ENCODE measurements at places on chromosomes 5 and 9.

DNA sequence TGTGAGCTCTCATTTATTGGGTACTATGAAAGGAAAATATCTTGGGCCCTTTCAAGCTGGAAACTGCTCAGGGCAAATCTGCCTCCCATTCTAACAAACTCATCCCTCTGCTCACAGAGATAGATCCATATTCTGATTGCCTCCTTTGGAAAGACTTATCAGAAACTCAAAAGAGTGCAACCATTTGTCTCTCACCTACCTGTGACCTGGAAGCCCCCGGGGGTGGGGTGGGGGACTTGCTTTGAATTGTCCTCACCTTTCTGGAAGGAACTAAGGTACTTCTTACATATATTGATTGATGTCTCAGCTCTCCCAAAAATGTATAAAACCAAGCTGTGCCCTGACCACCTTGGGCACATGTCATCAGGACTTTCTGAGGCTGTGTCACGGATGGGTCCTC lies 125.3 kb downstream of the ATP10B start:
- no peak for DNase-seq

DNA sequence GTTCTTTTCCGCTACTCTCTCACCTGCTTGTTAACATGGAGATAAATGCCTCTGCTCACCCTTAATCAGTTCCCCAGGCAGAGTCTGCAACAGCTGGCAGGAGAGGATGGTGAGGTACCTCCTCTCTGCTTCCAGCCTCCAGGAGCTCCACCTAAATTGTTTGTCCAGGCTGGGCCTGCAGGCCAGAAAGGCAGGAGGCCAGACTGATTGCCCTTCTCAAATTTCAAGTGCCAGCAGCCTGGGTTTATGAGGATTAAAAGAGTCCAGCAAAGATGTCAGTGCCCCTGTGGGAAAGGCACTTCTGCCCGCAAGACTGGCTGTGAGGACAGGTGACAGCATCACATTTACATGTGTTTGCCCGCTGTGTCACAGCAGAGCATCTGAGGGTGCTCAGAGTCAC lies 19.8 kb downstream of the CORO2A start:
- no peak for DNase-seq

- no peak for DNase-seq
Observed at GRCh38 chr5:181265092-181265671, 4.2 kb upstream of the TRIM52 start.

GRCh38 chr9:33065157-33066076 lies 11.1 kb downstream of the SMU1 start:
- DNase-seq, result no peak

DNA sequence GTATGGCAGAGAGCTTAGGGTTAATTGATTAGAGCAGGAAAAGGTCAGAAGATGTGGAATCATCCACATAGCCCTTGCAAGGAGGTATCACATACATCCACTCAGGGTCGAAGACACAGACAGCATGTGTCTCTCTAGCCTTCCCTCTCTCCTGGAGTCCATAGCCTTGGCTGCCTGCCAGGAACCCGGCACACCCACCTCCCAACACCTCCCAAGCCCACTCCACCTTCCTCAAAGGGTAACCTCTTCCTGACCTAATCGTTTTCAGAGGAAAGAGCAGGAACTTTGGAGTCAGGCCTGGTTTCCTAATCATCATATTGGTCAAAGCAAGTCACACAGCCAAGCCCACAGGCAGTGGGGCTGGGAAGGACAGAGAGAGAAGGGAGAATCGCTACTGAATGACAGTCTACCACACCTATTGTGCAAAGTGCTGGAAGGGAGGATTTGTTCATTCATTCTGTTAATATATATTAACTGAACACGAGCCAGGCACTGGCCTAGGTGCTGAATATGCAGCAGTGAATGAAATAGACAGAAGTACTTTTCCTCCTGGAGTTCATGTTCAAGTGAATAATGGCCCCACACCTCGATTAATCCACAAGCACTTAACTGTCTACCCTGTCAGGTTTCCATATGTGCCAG lies 107.8 kb downstream of the KCNIP1 start:
- DNase-seq, result no peak

- DNase-seq, result no peak
Observed at GRCh38 chr5:126383776-126384175, 39.4 kb upstream of the GRAMD2B start.

DNA sequence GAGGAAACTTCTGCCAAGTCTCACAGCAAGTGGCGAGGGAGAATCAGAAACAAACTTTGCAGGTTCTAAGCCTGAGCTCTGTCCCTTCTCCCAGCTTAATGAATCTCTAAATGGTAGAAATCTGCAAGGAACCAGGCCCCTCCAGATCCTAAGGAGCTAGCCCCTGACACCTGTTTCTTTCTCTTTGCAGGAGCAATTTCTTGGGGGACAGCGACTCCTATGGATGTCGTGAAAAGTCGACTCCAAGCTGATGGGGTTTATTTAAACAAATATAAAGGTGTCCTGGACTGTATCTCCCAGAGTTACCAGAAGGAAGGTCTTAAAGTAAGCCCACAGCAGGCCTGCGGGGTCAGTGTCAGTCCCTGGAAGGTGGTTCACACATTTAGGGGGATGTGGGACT lies 21.8 kb downstream of the IL9 start:
- no peak for DNase-seq

DNA sequence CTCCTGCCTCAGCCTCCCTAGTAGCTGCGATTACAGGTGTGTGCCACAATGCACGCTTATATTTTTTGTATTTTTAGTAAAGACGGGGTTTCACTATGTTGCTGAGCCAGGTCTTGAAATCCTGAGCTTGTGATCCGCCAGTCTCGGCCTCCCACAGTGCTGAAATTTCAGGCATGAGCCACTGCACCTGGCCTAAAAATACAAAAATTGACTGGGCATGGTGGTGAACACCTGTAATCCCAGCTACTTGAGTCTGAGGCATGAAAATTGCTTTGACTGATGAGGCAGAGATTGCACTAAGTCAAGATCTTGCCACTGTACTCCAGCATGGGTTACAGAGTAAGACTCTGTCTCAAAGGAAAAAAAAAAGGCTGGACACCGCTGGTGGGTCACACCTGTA lies 13.1 kb upstream of the DYNC2I2 start:
- no peak for DNase-seq

- no peak for DNase-seq
Observed at GRCh38 chr5:107558823-107559375, 111.8 kb downstream of the EFNA5 start.

DNA sequence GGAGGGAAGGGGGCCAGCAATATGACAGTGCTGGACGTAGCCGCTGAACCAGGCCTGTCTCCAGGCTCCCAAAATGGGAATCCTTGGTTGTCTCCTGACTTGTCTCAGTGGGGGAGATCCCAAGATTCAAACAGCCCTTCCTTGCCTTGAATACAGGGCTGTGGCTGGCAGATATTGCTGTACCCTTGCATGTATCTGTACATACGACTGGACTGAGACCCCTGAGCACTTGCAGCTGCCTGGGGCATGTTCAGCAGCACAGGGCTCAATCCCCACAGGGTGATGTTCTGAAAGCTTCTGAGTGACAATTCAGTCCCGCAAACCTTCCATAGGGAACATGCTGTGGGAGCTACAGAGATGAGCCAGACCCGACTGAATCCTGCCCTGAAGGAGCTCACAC lies 13.3 kb downstream of the OR13J1 start:
- DNase-seq, result no peak

GRCh38 chr5:65103756-65104440 lies 335.2 kb downstream of the CWC27 start:
- no peak for DNase-seq

DNA sequence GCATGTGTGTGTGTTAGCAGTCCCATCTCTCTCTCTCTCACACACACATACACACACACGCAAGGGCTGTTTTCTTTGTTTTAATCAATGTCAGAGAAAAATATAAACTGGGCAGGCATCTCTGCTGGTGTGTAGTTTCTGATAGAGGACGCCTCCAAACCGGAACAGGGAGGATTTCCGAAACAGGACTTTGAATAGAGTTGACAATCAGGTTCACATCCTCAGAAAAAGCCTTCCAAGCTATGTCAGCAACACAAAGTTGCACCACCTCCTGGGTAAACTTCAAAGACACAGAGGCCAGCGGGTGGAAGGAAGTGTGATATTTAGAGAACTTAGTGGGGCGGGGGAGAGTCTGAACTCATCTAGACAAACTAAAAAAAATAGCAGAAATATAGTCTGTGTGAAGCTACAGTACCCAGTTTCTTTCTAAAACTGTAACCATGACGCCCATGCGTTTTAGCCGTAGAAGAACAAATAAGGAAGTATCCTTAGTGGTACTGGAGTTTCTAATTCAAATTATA lies 1.2 kb downstream of the ST8SIA4 start:
- DNase-seq, result no peak

- DNase-seq, result no peak
Observed at GRCh38 chr5:170049713-170050112, 56.0 kb upstream of the FOXI1 start.

- DNase-seq, result no peak
Observed at GRCh38 chr5:112625689-112626438, 111.8 kb upstream of the APC start.

DNA sequence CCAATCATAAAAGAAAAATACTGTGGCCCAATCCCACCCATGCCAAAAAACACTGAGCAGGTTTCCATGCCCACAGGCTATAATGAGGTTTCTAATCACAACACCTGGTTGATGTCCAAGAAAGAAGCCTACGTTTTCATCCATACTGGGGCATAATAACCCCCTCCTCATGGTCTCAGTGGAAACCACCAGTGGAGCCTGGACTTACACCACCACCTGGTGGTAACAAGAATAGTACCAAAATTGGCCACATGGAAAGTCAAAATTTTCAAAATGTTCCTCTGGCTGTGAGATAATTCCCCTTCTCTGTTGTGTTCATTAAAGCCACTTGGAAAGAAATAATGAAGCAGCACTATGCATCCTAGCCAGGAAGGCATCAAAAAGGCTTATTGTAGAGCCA lies 687.3 kb upstream of the ST8SIA4 start:
- DNase-seq, result no peak

- no peak for DNase-seq
Observed at GRCh38 chr5:75568202-75568601, 43.1 kb upstream of the ANKDD1B start.

- DNase-seq, result no peak
Observed at GRCh38 chr9:99058964-99059921, 45.7 kb upstream of the TGFBR1 start.

DNA sequence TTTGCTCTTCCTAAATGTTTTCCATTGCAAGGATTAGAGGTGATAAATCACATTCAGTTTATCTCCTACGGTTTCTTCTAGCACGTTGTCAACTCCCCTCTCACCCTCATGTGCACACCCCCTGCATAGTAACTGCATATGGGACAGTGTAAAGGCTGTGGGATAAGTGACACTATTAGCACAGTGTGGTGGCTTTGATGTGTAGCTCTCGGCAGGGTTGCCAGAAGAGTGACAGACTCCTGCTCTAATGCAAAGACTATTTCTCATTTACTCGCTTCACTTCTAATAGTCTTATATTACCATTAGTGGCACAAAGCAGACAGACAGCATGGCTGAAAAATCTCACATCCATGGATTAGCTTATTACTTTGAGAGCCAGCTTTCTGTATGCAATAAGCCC lies 454.6 kb downstream of the CETN3 start:
- no peak for DNase-seq

GRCh38 chr9:112757282-112757883 lies 6.8 kb downstream of the SNX30 start:
- no peak for DNase-seq
